ENCODE measurements at places on chromosomes 12 and 14.
A peak's percentile ranks its signal among the peaks of the same experiment; 100 is the strongest.

DNA sequence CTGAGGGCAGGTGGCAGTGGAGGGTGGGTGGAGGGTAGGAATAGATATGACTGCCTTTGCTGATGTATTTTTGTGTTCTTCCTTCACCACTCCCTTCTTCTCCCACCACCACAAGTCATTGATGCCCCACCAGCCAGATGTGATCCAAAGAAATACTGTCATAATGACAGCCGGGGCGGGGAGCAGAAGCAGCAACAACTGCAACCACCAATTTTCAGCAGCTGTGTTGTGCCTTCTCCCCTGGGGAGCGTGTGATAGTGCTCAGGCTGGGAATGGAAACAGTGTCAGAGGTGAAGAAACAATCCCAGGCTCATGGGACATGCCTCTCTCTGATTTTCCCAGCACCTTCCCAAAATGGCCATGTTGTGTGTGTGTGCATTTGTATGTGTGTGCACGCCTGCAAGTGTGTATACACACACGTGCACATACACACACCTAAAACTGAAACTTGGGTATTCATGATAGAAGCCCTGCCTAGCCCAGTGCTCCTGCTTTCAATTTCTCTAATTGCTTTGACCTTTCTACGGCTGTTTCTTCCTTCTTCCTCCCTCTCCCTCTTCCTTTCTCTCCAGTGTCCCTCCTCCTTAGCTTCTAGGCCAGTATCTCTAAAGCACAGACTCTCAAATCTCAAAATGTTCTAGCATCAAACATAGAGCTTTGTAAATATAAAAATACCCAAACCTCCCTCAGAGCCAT lies 299.2 kb upstream of the FKBP4 start:
- DNase-seq = no peak

DNA sequence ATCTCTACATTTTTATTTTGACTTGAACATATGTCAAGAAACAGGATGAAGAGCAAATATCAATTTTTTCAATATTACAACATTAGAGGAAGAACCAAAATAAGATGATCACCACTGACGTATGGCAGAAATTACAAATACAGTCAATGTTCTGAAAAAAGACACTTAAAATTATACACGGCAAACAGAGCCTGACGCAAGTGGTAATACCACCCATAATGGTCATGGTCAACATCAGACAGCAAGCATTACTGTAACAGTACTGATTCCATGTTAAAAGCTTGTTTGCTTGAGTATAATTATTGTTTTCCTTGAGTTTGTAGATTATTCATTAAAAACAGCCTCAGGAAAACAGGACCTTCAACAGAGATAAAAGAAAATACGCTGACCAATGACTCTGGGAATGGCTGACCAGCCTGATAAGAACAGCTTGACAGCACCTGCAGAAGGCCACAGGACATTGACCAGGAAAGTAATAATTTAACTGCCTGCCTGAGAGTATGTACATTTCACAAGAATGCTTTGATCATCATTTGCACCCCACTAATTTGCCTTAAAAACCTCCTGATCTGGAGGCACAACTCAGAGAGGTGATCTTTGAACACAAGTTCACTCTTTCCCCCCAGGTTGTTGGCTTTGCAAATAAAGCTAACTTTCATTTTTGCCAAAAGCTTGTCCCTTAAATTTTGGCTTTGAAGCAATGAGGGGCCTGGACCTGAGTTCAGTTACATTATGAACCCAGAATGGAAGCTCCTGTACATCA lies 187.3 kb downstream of the IPO8 start:
- DNase-seq = no peak

GRCh38 chr12:123398550-123399254 lies 14.8 kb downstream of the KMT5A start:
- DNase-seq = peak; percentile 93

DNA sequence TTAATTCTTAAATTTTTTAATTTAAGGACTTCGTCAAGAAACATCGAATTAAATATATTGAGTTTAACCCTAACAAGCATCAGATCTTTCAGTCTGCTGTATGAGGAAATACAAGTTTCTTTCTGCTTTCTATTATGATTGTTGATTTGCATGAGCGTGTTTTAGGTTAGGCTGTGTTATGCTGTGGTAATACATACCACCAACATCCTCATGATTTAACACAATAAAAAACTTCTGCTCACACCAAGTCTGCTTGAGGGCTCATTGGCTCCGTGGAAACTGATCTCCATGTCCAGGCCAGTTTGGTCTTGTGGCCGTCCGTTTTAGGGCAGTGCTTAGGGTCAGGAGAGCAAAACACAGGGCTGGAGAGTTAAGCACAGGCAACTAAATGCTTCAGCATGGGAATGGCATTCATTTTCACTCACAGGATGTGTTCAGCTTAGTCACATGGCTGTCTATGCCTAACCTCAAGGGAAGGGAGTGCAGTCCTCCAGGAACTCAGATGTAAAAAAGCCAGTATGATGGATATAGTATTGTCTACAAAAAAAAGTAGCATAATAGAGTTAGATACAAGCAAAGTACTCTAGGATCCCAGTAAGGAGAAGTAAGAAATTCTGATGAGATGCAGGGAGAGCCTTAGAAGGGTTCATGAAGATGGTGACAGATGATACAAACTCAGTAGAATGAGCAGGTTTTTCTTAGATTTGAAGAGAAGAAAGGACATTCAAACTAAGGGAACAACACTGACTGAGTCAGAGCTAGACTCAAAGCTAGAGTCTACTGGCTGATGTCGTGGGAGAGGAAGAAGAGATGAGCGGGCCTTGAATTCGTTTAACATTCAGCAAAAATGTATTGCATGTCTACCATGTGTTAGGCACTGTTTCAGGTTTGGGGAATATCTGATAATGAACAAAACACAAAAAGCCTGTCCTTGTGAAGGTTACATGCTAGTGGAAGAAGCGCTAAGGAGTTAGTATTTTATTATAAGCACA lies 16.3 kb downstream of the MARK3 start:
- no peak for DNase-seq

GRCh38 chr12:109645194-109645593 lies 68.4 kb upstream of the FAM222A start:
- DNase-seq = no peak

- DNase-seq = no peak
Observed at GRCh38 chr14:52380294-52380693, 66.2 kb downstream of the PTGER2 start.

GRCh38 chr14:104119119-104119487 lies 19.3 kb upstream of the KIF26A start:
- DNase-seq = no peak

GRCh38 chr12:59973515-59973914 lies 377.7 kb downstream of the SLC16A7 start:
- no peak for DNase-seq

GRCh38 chr12:132477703-132478432 lies 12.1 kb upstream of the FBRSL1 start:
- DNase-seq = no peak

- no peak for DNase-seq
Observed at GRCh38 chr12:95271465-95271864, 53.9 kb downstream of the VEZT start.

- DNase-seq = no peak
Observed at GRCh38 chr12:52037248-52037861, 13.9 kb upstream of the NR4A1 start.

- DNase-seq = no peak
Observed at GRCh38 chr12:38664661-38665269, 240.6 kb downstream of the CPNE8 start.

- DNase-seq = no peak
Observed at GRCh38 chr14:44286201-44286600, 220.9 kb downstream of the FSCB start.

- DNase-seq = no peak
Observed at GRCh38 chr12:132123970-132124765, 20.0 kb downstream of the DDX51 start.

- DNase-seq = no peak
Observed at GRCh38 chr12:25052196-25052913, 103.5 kb upstream of the BCAT1 start.

DNA sequence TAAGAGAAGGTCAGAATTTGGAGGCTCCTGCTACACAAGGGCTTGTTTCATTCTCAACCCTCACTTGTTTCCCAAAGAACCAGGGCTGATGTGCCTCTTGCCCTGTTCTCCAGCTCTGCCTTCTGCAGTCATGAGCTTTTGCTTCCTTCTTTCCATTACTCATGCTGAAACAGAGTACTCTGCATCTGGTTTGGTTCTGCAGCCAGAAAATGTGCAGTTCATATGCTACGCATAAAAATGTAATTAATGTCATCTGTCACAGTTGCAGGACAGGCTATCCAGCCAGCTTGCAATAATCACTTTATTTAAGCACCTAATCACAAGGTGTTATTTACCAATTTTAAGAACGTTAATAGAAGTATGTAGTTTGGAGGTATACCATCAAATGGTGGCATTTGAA lies 150.2 kb downstream of the SRGAP1 start:
- no peak for DNase-seq

DNA sequence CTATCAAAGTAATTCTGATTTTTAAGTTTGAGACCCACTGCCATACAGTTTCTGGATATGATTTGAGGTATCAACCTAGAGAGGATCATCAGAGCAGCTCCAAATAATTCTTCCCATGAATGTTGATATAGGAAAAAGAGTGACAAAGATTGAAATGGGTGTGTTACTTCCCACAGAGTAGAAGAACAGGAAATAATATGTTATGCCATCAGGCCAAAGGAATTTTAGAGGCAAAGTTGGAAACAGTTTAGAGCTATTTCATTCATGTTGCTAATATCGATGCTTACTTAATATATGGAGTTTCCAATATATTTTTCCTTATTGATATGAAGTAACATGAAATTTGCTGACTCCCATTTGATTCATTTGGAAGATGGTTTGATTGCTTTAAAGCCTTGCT lies 8.9 kb upstream of the MSRB3 start:
- DNase-seq = no peak

- DNase-seq = no peak
Observed at GRCh38 chr14:103280278-103280928, 53.6 kb upstream of the EIF5 start.

DNA sequence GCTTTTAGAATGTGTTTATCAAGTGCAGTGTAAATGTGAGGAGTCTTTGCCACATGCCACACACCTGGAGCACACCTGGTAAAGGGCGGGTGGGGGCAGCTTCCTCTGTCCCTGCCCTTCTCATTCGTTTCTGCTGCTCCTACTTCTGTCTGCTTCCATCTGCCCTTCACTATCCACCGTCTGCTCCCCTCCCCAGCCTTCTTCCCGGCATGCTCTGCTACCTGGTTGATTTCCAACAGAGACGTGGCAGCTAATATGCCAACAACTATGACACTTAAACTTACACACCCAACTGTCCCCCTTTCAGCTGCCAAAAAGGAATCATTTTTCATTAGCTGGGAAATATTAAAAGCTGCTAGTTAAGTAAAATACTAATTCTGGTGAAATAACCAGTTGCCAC lies 9.1 kb upstream of the CARMIL3 start:
- no peak for DNase-seq

DNA sequence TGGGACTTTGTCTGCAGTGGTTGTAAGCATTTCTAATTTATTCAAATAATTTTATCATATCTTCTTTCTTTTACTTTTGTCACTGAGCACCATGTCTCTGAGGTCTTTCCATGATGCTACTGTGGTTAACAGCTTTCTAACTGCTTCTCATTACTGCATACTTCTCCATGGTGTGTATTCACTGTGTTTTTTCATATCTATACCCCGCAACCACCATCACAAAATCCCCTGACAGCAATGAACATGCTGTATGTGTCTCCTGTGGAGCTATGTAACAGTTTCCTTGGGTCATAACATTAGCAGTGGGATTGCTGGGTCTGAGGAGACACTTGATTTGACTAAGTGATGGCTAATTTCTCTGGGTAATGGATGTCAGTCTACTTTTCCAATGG lies 29.2 kb upstream of the CHST11 start:
- no peak for DNase-seq

- no peak for DNase-seq
Observed at GRCh38 chr14:24863968-24864684, 185.8 kb downstream of the STXBP6 start.

- DNase-seq = no peak
Observed at GRCh38 chr12:77130193-77130592, 64.8 kb upstream of the E2F7 start.

GRCh38 chr12:14995583-14996425 lies 23.0 kb downstream of the PDE6H start:
- no peak for DNase-seq

GRCh38 chr14:31243860-31244259 lies 36.3 kb upstream of the HECTD1 start:
- no peak for DNase-seq

GRCh38 chr12:123934016-123934620 lies 38.5 kb downstream of the CCDC92 start:
- peak; percentile 48 for DNase-seq

- no peak for DNase-seq
Observed at GRCh38 chr14:56002876-56003625, 115.2 kb upstream of the PELI2 start.

DNA sequence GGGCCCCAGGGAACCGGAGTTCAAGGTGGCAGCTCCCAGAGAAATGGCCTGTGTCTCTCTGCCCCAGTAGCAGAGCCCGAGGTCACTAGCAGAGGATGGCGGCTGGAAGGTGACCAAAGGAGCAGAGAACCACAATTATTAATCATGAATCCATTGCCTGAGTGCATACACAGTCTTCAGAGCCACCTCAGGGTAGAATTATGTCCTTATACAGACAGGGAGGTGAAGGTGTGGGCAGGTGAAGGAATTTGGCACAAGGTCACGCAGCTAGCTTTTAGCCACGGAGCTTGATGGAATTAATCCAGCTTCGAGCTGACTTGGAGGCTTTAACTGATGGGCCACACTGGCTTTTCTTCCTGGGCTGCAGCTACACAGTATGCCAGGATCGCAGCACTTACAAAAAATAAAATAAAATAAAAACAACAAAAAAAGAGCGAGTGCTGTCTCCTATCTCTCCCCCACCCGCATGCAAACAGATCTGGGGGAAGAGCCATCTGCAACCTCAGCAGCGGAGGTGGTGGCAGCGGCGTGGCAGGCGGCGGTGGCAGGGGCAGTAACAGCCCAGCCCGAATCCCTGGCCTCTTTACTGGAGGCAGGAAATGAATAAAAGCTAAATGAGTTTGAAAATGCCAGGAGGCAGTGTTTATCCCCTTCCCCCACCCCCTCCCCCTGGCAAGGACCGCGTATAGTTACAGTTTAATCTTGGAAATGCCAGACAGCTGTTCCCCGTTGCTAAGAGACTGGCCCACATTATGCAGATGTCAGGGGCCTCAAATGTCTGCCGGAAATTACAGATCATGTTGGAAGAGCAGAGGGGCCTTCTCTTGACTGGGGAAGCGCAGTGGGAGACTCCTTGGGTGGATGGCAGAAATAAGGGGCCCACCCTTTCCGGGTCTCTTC lies 93.5 kb downstream of the LRRC74A start:
- no peak for DNase-seq

GRCh38 chr12:82414926-82415325 lies 56.6 kb downstream of the METTL25 start:
- DNase-seq = no peak

Data from ascending aorta (tissue), 2 donors.